ENCODE measurements at places on chromosomes 2 and 18.

- DNase-seq, result no peak
Observed at GRCh38 chr2:206379886-206380285, 63.4 kb upstream of the ADAM23 start.

DNA sequence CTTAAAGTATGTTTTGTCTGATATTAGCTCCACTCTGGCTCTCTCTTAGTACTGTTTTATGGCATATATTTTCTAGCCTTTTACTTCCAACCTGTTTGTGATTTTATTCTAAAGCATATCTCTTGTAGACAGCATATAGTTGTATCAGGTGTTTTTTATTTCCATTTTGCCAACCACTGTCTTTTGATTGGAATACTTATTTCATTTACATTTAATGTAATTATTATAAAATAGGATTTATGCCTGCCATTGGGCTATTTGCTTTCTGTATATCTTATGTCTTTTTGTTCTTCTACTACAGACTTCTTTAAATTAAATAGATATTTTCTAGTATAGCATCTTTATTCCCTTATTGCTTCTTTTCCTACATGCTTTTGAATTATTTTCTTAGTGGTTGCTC, 67.3 kb downstream of the LRRC30 start:
- no peak for DNase-seq

DNA sequence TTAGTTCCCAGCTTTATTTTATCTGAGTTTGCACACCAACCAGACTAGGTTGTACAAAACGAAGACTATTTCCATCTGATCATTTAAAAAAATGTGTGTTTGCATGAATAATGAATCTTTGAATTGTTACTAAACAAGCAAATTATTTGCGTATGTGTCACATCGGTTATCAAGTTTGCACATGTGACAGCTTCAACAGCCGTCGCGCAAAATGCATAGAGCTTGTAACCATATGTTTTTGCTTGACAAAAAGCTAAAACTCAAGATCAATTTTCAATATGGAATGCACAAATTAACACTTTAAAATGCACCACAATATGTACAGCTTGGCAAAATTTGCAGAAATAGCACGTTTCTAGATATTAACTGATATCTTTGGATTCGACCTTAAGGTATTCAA, 184.1 kb downstream of the PTGR3 start:
- DNase-seq, result no peak

DNA sequence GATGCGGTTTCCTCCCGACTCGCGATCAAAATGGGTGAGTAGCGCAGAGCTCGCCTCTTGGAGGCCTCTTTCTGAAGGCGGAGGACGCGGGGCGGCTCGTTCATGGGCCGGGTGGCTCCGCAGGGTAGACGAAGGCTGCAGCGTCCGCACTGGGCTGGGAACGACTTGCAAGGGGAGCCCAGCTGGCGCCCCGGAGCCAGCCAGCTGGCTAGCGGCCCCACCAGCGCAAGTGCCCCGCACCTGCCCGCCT, 328 bp upstream of the PASK start:
- no peak for DNase-seq

DNA sequence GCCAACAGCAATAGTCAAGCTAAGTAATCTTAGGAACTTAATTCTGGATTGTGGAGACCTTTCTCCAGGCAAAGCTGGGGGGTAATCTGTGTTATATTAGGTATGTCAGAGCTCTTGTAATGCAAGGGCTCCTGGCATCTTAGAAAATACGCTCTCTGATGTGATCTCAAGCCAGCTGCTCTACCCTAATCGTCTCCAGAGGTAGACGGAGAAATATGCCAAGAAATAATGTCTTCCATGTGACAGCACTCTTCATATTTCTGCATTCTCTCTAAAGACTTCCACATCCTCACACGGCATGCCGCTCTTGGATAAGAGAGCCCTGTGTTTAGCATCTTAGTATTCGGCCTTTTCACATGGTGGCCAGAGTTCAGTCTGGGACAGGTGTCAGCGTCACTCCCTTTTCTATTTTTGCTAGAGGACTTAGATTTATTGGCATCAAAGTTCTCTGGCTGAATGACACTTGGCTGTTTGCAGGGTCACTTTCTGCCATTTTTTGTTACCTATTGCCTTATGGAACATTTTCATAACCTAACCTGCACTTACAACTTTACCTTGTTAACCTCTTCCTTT, 25.2 kb downstream of the CAPN13 start:
- DNase-seq, result peak; percentile 33

- DNase-seq, result peak; percentile 48
Observed at GRCh38 chr2:14700753-14701152, 68.2 kb downstream of the LRATD1 start.

- no peak for DNase-seq
Observed at GRCh38 chr2:226877491-226877890, 41.6 kb downstream of the RHBDD1 start.

DNA sequence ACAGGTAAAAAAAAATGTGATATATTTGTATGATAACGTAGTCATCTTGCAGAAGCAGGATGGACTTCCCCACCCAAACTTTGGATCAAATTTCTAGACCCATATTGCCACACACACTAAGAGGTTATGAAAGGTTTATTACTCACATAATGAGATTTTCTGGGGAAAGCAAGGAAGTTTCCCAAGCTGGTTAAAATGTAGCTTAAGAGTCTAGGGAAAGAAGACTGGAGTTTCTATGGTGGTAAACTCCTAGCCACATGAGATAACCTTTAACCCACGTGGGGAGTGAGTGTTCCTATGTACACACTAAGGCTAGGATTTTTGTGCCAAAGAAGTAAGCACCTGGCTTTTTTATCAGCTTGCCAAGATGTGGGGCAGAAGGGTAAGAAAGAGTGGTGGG, 335.7 kb upstream of the UBE2E3 start:
- DNase-seq, result peak; percentile 57

GRCh38 chr2:45833301-45833967, 182.0 kb downstream of the PRKCE start:
- DNase-seq, result no peak

- DNase-seq, result no peak
Observed at GRCh38 chr2:238921259-238921658, 73.4 kb downstream of the TWIST2 start.

- no peak for DNase-seq
Observed at GRCh38 chr2:16861530-16861929, 195.9 kb upstream of the CYRIA start.

DNA sequence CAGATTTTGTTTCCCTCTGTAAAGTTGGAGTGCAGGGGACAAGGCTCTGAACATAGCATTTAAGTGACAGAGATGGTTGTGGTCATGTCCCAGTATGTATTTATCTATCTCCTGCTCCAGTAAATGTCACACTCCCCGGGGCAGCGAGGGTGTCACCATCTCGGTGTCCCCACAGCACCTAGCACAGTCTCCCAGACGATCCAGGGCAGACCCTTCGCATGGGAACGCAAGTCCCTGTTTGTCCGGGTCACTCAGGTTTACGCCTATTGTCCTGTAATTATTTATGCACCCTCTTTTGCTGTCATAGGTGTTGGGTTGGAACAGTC, 12.6 kb upstream of the NTSR2 start:
- no peak for DNase-seq

DNA sequence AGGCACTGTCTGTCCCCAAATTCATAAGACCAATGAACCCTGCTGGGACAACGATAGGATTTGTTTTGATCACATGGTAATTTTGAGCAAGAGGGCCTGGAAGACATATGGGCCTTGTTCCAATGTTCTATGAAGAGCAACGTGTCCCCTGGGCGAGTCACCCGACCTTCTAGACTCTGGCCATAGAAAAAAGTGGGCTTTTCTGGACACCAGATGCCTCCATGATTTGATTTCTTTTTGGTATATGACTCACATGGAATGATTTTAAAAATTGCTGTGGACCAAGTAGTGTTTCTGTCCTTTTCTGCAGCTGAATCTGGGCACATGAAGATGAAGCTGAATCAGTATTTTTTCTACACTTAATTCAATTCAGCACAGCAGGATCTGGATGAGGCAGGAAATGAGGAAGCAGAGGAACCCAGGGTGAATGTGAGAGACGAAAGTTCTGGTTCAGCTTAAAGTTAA, 104.9 kb downstream of the CDC42EP3 start:
- peak; percentile 79 for DNase-seq

DNA sequence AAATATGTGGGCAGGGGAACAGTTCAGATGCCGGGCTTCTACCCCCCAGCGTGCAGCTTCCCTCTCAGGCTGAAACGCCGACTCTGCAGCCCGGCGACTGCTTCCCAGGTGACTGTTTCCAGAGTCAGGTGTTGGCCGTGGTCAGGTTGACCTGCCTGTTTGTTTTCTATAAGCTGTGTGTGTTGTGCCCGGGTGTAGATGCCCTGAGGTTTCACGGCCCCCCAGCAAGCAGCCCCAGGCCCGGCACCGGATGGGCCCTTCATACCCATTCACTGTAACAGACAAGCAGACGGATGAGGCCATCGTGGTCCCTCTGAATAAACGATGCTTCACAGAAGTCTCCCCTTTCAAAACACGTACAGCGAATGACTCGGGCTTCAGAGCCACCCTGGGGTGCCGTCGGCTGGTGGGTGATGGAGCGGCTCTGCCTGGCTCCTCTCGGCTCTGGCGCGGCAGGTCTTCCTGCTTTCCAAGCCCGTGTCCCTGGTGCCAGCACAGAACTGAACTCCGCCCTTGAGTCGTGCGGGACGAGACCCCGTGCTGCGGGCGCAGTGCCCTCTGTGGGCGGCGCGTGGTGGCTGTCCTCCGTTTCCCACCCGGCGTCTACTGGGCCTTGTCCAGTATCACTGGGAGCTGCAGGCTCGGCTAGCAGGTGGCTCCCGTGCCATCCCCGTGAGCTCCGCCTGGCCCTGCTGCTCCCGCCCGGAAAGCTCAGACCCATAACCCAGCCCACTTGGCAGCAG, 15.0 kb upstream of the KCNG2 start:
- DNase-seq, result no peak

Measured in AG10803 (cell line).